ENCODE measurements at places on chromosomes 13 and 19. TPM values are rescaled to one million over a fixed set of nuclear protein-coding genes. Genes with fewer than 3 reads are reported as not detected.

CACNA1A gene
- 3.5 TPM for total RNA-seq

CDX2 gene
- total RNA-seq, result not detected

COL4A1 gene
- total RNA-seq, result 295 TPM

CYP4F8 gene
- total RNA-seq, result not detected

SMIM44 gene
- not detected for total RNA-seq

HS6ST3 gene
- under 0.01 TPM for total RNA-seq

KLK2 gene
- not detected for total RNA-seq

KLK3 gene
- not detected for total RNA-seq

TMEM38A gene
- total RNA-seq, result 5.4 TPM

ATP4A gene
- not detected for total RNA-seq

SPRY2 gene
- 71.7 TPM for total RNA-seq

CEACAM16 gene
- total RNA-seq, result not detected

MADCAM1 gene
- total RNA-seq, result not detected

ZNF100 gene
- 3.9 TPM for total RNA-seq

CXCL17 gene
- not detected for total RNA-seq

FAM83E gene
- 0.25 TPM for total RNA-seq

Measured in aortic smooth muscle cell (primary cell).